ENCODE measurements at places on chromosomes 7 and 10.

- no peak for DNase-seq
These were observed 629.8 kb downstream of the KCNMA1 start for GRCh38 chr10:77007834-77008233.

GRCh38 chr10:482051-482501 lies 207.4 kb downstream of the DIP2C start:
- no peak for DNase-seq

GRCh38 chr7:67496589-67496988 lies 500.0 kb downstream of the TYW1 start:
- DNase-seq, result no peak

- no peak for DNase-seq
These were observed 15.8 kb downstream of the VENTX start for GRCh38 chr10:133253361-133253955.

DNA sequence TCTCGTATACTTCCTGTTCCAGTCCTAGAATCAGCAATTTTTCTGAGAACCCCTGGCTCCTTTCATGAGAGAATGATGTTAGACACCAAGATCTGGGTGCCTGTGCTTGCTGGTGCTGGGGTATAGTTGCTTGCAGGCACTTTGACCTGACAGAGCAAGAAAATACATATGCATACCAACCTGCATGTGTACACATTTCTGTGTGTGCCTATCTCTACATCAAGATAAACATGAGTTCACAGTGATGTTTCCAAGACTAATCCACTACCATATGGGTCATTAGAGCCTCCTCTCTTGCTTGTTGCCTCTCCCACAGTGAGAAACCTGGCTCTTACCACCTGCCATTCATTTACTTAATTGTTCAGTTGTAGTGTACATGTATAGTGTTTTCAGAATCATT lies 229.1 kb upstream of the IGFBP3 start:
- no peak for DNase-seq
